Upper lobe of right lung (tissue), 1 donor: ENCODE measurements at places on chromosomes 1 and 21. TPM values are rescaled to one million over a fixed set of nuclear protein-coding genes. Genes with fewer than 3 reads are reported as not detected.

Gene JTB
- total RNA-seq: 129 TPM

Gene ZBTB40
- 24.9 TPM for total RNA-seq

Gene PPP1R8
- total RNA-seq: 33.0 TPM

Gene HTR1D
- 0.93 TPM for total RNA-seq

Gene BPNT1
- total RNA-seq: 23.2 TPM

Gene ECM1
- total RNA-seq: 15.5 TPM

Gene NOTCH2
- 97.3 TPM for total RNA-seq

Gene UBL4B
- not detected for total RNA-seq

Gene LINGO4
- total RNA-seq: 0.29 TPM

Gene COL11A1
- total RNA-seq: 1.7 TPM

Gene CAMK1G
- total RNA-seq: 1.4 TPM

Gene TMEM54
- 41.9 TPM for total RNA-seq

Gene ETV3L
- not detected for total RNA-seq

Gene HSD11B1
- total RNA-seq: 16.9 TPM

Gene TEX38
- total RNA-seq: not detected

Gene C8A
- total RNA-seq: not detected

Gene PRPF38A
- total RNA-seq: 38.2 TPM

Gene INKA2
- 13.3 TPM for total RNA-seq
